ENCODE measurements at places on chromosomes 5 and 9.
A peak's percentile ranks its signal among the peaks of the same experiment; 100 is the strongest.

DNA sequence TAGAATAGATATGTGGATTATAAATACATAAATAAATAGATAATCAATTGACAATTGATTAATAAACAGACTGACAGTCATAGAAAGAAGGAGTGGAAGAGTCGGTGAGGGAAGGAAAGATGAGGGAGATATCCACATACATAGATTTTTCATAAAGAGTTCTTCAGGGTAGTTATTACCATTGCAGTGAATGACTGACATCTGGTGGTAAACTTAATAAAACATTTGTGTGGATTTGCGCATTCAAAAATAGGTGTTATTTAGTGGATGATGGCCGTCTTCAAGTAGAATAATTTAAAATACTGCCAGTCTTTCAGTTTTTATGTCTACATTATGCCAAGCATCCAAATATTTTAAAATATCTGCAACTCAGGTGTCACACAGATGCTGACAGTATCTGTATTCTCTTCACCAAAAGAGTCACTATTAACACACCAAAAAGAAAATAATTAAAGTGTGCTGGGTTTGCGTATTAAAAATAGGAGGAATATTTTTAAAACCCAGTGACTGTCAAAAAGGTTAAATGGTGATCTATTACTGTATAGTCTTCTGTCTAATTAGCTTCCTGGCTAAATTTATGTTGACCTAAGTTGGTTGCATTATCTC lies 78.8 kb downstream of the GIN1 start:
- DNase-seq, result no peak

DNA sequence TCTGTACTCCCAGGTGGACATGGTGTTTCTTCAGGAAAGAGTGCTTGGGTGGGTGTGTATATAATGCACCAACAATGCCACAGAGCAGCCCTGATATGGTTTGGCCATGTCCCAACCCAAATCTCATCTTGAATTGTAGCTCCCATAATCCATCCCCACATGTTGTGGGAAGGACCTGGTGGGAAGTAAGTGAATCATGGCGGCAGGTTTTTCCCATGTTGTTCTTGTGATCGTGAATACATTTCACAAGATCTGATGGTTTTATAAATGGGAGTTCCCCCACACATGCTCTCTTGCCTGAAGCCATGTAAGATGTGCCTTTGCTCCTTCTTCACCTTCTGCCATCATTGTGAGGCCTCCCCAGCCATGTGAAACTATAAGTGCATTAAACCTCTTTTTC lies 158.5 kb downstream of the NR3C1 start:
- no peak for DNase-seq

DNA sequence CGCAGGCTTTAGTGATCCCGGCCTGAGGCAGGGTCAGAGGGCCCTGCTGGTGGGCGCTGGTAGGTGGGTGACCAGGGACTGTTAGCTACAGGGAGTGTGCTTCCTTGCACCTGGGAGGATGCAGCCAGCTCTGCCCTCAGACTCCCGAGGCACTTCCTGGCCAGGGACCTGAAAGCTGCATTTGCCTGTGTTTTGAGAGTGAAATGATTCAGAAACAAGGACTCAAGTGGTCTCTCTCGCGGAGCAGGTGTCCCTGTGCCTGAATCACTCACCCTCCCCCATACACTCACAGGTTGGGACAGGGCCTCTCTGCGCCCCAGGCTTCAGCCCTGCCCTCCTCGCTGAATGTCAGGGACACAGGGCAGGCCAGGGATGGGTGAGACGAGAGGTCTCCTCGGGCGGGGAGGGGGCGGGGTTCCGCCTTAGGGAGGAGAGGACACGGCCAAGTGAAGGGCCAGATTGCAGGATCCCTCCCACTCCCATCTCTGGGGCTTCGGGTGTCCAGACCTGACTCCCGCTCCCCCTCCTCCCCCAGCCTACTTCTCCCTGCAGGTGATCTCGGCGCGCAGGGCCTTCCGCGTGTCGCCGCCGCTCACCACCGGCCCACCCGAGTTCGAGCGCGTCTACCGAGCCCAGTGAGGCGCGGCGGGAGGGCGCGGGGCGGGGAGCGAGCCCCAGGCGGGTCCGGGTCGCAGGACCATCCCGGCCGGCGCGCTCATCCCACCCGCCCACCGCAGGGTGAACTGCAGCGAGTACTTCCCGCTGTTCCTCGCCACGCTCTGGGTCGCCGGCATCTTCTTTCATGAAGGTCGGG lies 1.5 kb downstream of the LTC4S start:
- no peak for DNase-seq

DNA sequence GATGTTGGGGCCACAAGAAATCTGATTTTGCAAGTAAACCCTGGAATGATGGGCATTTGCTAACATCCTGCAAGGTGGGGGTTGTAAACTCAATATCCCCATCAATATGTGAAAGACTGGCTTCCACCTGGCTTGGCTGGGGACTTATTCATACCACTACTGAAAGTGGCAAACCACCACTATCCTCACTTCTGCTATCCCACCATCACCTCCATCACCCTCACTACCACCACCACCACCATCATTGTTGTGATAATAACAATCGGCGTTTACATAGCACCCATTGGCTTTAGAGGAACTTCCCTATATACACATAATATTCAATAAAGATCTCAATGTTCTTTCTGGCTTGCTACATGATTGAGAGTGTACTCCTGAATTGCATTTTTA lies 224.7 kb upstream of the DAP start:
- DNase-seq, result no peak

GRCh38 chr5:89313044-89313443 lies 430.1 kb upstream of the MEF2C start:
- peak; percentile 79 for DNase-seq

- DNase-seq, result no peak
These were observed 2106.3 kb upstream of the WWC1 start for GRCh38 chr5:166185185-166185584.

DNA sequence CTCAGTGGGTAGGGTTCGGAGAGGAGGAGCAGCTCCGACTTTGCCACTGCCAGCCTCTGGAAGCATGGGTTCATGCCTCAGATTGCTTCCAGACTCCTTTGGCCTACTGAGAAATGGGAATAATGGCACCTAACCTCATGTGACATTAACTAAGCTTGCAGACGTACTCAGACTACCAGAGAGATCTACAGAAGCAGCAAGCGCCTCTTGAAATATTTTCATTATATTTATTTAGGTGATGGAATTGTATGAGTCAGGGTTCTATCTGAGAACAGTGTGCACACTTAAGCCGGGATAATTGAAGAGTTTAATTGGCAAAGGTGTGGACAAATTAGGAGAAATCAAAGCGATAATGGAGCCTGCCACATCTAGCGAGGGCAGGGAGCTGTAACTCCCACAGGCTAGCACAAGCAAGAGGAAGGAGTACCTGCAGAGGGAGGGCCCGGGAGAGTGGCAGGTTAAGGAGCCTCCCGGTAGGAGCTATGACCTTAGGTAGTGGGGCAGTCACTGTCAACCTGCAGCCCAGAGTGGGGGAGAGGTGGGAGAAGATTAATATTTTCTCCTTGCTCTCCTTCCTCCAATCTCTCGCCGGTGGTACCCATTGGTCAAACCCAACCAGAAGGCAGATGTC lies 12.2 kb upstream of the PDZD2 start:
- DNase-seq, result no peak

DNA sequence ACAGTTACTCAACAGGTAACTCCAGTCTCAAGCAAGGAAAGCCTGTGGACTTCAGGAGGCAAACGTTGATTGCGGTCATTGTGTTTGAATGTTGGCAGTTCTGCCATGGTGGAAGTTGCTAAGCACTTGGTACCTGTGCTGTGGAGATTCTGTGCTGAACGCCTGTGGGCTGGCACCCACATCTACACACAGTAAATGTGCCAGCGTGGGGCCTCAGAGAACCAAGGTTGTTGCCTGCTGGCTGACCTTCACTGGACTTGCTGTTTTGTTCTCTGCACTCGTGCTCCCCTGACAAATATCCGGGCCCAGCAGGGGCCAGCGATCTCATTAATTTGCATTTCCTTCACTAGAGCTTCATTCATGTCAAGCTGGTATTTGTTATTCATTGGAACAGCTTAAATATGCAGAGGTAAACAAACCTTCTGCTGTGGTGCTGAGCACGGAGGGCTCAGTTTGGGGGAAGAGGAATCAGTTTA lies 141.8 kb downstream of the PRKACG start:
- DNase-seq, result no peak

- no peak for DNase-seq
These were observed 119.0 kb downstream of the MAT2B start for GRCh38 chr5:163624431-163624830.

- DNase-seq, result no peak
These were observed 38.1 kb upstream of the ISL1 start for GRCh38 chr5:51345106-51345505.

DNA sequence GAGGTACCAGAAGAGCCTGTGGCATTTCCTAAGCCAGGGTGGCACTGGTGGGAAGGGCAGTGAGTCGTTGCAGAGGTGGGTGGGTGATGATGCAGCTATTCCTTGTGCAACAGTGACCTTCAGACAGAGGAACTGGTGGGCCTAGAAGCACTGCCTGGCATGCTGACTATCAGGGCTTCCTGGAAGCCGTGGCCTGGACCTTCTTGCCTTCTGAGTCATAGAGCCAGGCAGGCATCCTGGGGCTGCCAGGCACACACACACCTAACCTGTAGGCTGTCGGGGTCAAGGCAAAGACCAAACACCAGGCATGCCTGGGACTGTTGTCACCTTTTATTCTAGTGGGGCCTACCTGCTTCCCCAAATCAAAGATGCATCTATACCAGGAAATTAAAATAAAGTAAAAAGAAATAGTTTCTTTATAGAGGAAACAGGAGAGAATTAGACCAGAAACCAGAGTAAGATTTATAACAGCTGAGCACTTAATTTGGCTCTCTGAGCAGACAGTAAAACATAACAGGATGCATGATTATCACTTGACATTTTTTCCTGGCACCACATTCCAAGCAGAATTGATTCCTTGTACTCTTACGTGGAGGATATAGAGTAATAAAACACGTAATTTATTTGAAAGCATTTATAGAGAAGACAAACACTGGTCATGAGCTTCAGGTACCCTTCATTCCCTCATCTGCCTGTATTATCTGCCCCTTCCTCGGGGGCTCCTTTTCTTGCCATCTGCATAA lies 25.1 kb downstream of the NANS start:
- DNase-seq, result peak; percentile 31

- no peak for DNase-seq
These were observed 54.5 kb downstream of the AK8 start for GRCh38 chr9:132823370-132824145.

- no peak for DNase-seq
These were observed 95.0 kb downstream of the KIAA1958 start for GRCh38 chr9:112581469-112582176.

GRCh38 chr5:145587710-145588109 lies 247.4 kb downstream of the PRELID2 start:
- no peak for DNase-seq

DNA sequence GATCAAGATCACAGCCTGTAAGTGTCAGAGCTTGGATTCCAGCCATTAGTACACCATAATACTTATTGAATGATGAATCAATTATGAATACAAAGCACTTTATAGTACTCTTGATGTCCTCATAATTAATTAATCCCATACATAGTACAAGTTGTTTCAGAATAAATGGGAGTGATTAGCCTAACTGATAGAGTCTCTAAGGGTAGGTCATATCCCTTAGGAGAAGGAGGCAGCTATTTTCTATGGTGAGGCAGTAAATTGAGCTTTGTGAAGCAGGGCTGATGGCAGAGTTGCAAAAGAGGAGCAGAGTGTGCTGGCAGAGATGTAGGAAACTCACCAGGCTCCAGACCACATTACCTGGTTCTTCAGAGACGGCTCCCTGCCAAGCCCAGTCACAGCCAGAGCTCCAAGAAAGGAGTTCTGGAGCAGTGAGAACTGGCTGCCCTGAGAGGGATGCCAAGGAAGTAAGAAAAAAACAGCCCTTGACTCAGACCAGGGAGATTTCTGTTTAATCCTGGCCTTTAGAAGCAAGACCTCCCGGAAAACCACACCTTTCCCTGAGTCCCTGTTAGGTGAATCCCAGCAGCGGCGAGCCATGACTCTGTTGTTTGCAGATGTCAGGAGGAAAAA lies 112.9 kb downstream of the SH3TC2 start:
- DNase-seq, result peak; percentile 70

DNA sequence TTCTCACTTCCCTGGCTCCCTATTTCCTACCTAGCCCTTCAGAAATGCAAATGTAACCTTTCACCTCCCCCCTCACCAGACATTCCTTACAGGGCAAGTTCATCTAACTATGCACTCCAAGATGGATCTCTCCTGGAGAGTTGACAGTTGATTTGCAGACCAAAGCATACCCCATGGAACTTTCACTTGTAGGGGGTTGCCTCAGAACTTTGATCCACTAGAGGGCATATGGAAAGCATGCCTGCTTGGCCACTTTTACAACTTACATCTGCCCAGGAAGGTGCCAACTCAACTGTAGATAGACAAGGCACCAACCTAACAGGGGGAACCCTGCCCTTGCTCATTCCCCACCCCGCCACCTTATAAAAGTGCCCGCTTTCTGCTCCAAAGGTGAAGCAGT lies 187.8 kb downstream of the NXNL2 start:
- no peak for DNase-seq

GRCh38 chr9:124652203-124652602 lies 118.9 kb downstream of the NR6A1 start:
- DNase-seq, result no peak

DNA sequence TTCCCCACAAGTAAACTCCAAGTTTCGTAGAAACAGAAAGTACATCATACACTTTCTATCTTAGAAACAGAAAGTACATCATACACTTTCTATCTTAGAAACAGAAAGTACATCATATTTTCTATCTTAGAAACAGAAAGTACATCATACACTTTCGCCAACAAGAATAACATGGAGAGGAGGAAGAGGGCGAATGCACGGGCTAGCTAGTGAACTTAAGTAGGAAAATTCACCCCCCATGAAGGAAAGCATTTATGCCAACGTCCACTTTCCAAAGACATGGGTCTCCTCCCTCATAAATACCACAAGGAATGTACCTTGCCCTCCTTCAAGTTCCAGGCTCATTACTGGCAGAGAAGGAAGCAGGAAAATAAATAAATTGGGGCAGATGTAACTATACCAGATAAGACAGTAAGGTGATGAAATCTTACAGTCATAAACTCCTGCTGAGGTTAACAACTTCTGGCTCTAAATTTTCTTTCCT lies 64.7 kb downstream of the FRMD3 start:
- DNase-seq, result no peak

DNA sequence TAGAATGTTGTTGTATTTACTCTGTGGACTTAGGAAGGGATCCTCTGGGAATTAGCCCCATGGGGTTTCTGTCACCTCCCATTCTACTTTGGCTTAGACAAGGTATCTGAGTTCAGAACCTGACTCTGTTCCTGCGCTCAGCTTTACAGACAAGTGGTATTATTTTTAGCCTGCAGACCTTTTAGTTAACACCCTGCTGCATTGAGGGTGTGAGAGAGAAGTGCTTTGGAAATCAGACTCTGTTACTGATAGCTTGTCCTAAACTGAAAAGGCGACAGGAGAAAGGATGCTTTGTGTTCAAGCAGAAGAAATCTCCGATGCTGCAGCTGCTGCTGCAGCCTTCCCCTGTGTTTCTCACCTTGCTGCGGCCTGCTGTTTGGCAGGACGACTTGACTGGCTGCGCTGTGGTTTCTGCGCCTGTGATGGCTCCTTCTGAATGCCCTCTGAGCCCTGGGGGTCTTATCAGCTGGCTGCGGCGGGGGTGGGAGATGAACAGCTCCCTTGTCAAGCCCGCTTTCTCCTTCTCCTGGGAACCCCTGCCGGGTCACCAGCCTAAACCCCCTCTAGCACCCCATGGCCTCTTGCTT lies 61.9 kb downstream of the PGM5 start:
- no peak for DNase-seq

Data from epithelial cell of prostate (primary cell).